IMR-90 (cell line): ENCODE measurements at places on chromosomes 16 and 17. TPM values are rescaled to one million over a fixed set of nuclear protein-coding genes. Genes with fewer than 3 reads are reported as not detected.

DNA sequence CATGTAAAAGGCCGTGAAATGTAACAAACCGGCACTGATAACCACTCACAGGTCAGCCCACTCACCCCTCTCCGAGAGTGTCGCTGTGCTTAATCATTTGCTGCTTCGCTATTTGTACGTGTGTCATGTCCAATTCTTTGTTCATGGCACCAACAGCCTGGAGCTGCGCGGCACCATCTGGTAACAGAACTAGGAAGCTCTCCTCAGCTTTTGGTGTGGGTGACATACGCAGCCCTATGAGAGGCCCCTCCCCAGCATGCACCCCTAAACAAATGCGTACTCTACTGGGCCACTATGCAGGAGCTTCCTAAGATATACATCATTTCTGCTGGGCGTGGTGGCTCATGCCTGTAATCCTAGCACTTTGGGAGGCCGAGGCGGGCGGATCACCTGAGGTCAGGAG is 2.3 kb upstream of the PECAM1 start:
- peaks cover 8% of the 10 kb centered on the region for H3K27me3 ChIP-seq
- no peak for DNase-seq
- H3K4me3 ChIP-seq = no peak overlapping the region

DNA sequence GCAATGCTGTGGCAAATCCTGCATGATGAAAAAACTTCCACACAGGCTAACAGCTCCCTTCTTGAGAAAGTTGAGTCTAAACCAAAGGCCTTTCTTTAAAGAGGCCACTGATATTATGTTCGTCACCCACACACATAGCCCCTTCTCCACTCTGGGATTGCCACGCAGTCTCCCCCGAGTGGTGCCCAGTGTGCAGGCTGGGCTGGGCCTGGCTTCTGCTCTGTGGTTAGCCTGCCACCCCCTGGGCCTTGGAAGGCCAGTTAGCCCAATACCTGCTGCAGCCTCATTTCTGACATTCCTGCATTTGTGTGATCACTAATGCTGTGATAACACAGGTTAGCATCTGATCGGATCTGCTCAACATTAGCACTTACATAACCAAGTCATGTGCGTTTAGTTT is 44.8 kb downstream of the CDH3 start:
- H3K27me3 ChIP-seq = peaks cover 4% of the 10 kb centered on the region
- DNase-seq = no peak
- no peak overlapping the region for H3K4me3 ChIP-seq
- H3K4me1 ChIP-seq = no peaks in the 10 kb centered on the region
- no peaks in the 10 kb centered on the region for H3K36me3 ChIP-seq
- no peak overlapping the region for H3K27ac ChIP-seq

DNA sequence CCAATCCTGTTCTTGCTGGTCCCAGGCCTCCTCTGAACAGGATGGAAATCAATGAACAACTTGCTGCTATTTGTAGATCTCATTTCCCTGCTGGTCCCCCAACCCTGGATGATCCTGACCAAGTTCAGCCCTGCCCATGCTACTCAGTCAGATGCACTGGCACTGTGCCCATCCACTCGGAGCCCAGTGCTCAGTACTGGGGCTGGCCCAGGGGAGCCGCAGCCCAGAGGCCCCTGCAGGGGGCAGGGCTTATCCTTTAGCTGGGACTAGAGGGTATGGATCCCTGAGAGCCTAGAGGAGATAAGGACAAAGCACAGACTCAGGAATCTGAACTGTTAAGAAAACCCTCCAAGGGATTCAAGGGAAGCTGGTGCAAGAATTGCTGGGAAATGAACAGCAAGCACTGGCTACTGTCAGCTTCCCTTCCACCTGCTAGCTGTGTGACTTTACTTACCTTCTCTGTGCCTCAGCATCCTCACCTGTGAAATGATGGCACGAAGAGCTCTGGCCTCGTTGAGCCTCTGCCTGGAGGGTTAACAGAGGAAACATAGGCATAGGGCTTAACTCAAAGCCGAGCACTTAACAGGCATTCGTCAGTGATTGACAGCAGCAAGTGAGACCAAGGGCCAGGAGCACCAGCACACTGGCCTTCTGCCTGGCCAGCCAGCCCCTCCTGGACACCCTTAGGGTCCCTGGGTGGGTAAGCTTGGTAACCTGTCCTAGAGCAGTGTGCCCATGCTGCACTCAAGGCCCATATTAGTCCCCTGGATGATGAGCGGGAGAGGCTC is 29.8 kb upstream of the C1QL1 start:
- H3K4me1 ChIP-seq = no peaks in the 10 kb centered on the region; the same call in 1 of the 2 replicates
- H3K27me3 ChIP-seq = peaks cover 30% of the 10 kb centered on the region
- H3K4me3 ChIP-seq = no peak overlapping the region
- no peaks in the 10 kb centered on the region for H3K36me3 ChIP-seq
- DNase-seq = peak; percentile 10

DNA sequence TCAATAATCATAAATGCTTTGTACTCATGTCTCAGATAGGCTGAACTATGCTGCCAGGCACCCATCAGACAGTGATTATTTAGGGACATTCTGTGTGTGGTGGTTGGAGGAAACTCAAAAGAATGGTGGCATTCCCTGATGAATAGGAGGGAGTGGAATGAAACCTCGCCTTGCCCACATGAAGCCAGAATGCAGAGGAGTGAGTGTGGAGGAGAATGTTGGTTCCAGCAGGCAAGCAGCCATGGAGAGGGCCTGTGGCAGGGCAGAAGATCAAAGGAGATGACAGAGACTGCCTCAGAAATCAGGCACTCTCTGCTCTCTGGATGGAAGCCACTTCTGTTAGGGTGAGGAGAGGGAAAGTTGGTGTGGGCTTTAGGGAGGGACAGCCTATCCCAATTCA is 22.5 kb downstream of the KCTD19 start:
- no peaks in the 10 kb centered on the region for H3K27me3 ChIP-seq
- H3K27ac ChIP-seq = no peak overlapping the region
- DNase-seq = no peak
- H3K4me3 ChIP-seq = no peak overlapping the region
- peaks cover 4% of the 10 kb centered on the region for H3K4me1 ChIP-seq
- no peaks in the 10 kb centered on the region for H3K36me3 ChIP-seq

- H3K27ac ChIP-seq = no peak overlapping the region
- H3K4me3 ChIP-seq = no peak overlapping the region
- no peaks in the 10 kb centered on the region for H3K27me3 ChIP-seq
- H3K4me1 ChIP-seq = no peaks in the 10 kb centered on the region
- DNase-seq = no peak
Observed at GRCh38 chr17:57269598-57270255, 13.4 kb downstream of the MSI2 start.

DNA sequence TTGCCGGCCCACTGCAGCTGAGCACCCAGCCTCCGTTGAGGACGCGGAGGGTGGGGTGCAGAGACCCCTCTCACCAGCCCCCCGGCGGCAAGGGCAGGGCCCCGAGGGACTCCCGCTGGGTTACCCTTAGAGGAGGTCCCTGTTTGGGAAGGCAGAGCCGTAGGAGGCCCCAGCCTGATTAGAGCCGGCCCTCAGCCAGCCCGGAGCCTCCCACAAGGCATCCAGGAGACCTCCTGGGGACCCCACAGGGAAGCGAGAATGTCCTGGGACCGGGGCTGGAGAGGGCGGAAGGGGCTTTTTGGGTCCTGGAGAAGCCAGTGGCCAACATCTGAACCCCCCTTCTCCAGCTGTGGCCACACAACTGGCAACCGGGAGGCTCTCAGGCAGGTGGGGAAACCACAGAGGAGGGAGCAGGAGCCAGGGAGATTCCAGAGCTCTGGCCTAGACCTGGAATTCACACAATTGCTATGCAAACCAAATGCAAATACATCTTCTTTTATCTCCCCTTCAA is 21.7 kb upstream of the SP6 start:
- H3K4me3 ChIP-seq = no peak overlapping the region
- peak; percentile 36 for DNase-seq
- peaks cover 55% of the 10 kb centered on the region for H3K27me3 ChIP-seq

EPOP gene
- polyA plus RNA-seq = 0.80 and 0.82 TPM in 2 replicates

GRCh38 chr16:11356573-11357331 is 11.5 kb downstream of the RMI2 start:
- peak; percentile 61 for DNase-seq
- H3K27me3 ChIP-seq = no peaks in the 10 kb centered on the region
- no peaks in the 10 kb centered on the region for H3K36me3 ChIP-seq
- peaks cover 45% of the 10 kb centered on the region for H3K4me1 ChIP-seq
- no peak overlapping the region for H3K4me3 ChIP-seq
- H3K27ac ChIP-seq = peak overlapping the region; percentile 44; the same call in 1 of the 2 replicates

DNA sequence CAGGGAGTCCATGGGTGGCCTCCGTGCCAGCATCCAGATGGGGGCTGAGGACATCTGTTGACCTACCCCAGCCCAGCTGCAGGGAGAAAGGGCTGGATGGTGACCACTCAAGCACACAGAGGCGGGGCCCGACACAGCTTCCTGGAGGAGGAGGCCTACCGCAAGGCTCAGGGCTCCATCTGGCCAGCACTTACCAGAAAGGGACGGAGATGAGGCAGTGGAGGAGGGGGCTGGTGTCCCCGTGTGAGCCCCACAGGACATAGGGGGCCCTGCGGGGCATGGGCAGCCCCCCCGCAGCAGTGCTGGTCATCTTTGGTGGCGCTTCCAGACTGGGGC is 147.5 kb upstream of the CIBAR2 start:
- DNase-seq = no peak
- H3K4me3 ChIP-seq = no peak overlapping the region
- no peak overlapping the region for H3K27ac ChIP-seq
- H3K36me3 ChIP-seq = no peaks in the 10 kb centered on the region
- no peaks in the 10 kb centered on the region for H3K27me3 ChIP-seq

GRCh38 chr17:49872754-49873377 is 25.0 kb upstream of the TAC4 start:
- peaks cover 78% of the 10 kb centered on the region for H3K27me3 ChIP-seq
- DNase-seq = no peak
- no peak overlapping the region for H3K4me3 ChIP-seq
- H3K27ac ChIP-seq = no peak overlapping the region
- H3K36me3 ChIP-seq = no peaks in the 10 kb centered on the region

DNA sequence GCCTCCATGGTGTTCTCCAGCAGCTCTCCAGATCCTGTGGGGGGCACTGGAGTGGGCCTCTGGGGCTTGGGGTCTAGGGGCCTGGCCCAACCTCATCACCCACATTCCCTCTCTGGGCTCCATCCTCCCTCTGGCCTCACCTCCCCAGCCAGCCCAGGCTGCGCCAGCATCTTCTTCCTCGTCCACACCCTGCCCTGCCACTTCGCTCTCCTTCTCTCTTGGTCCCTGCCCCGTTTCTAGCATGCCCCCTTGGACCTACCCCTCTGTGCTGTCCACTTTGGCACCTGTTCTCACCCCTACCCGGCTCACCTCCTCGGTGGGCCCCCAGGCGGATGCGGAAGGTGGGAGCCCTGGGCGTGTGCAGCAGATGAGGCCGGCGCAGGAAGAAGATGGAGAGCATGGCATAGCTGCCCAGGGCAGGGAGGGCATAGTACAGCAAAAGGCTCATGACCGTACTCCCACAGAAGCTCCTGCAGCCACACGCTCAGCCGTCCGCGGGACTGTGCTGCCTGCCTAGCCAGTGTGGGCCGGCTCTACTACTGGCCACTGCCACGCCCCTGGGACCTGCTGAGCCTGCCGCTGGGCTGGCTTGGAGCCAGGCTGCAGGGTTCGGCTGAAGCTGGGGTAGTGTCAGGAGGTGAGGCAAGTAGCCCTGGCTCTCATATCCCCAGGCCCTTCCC is at the start of gene GDPD3:
Gene GDPD3 (minus strand): TSS at position 507 of the 680 bp plus-strand sequence. CDS start 59 bp downstream, at position 448.
- peaks cover 43% of the 10 kb centered on the region for H3K36me3 ChIP-seq
- H3K27ac ChIP-seq = no peak within 1 kb of the TSS
- no peak within 1 kb of the TSS for H3K4me3 ChIP-seq

SOST gene
- polyA plus RNA-seq = not detected in 2 replicates

GRCh38 chr17:73304971-73305812 is 6.6 kb downstream of the CDC42EP4 start:
- no peaks in the 10 kb centered on the region for H3K27me3 ChIP-seq
- H3K4me1 ChIP-seq = peaks cover 37% of the 10 kb centered on the region
- H3K36me3 ChIP-seq = peaks cover 3% of the 10 kb centered on the region; the same call in 1 of the 2 replicates

DNA sequence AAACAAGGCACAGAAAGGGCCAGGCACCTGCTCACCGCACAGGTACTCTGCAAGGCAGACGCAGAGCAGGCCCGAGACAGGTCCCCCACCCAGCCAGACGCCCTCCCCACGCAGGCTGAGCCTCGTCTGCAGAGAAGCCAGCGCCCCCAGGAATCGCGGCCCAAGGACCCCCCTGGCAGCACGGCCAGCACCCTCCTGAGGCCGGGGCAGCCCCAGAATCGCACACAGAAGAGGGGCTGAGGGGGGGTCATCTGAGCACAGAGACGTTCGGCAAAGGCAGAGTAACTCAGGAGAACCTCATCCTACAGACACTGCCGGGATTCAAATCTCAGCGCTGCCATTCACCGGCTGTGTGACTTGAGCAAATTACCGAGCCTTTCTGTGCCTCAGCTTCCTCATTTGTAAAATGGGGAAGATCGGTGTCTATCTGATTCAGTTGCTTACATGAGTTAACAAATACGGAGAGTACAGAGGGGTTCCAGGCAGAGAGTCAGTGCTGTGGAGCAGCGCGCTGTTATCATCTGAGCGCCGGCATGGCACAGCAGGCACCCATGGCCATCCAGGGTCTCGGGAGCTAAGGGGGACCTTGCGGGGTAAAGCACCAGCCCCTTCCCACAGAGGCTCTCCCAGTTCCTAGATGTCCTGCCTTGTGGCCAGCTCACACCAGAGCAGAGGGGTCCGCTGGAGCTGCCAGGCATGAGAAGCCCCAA is 10.4 kb downstream of the EMC6 start:
- H3K27ac ChIP-seq = no peak overlapping the region
- H3K27me3 ChIP-seq = peaks cover 2% of the 10 kb centered on the region; the same call in 1 of the 2 replicates
- no peaks in the 10 kb centered on the region for H3K4me1 ChIP-seq
- H3K36me3 ChIP-seq = no peaks in the 10 kb centered on the region
- no peak for DNase-seq

MEFV gene
- polyA plus RNA-seq = not detected in 2 replicates

DNA sequence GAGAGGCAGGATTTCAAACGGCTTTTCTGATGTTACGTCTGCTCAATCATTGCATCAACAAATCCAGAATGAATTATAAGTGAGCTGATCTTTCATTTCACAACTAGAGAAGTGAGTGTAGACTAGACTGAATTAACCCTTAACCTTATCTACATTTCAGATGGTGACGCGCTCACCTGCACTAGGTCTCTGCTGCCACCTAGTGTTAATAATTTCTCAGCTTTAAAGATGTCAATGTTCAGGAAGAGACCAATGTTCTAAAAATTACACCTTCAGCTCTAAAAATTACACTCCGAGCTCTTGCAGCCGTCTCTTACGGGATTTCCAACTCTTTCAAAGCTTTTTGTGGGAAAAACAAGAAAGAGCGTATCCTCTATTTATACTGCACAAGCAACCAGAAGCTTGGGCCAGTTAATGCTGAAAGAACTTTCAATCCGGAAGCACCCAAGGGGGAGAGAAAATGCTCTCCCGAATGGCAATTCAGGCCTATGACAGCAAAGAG is 88.2 kb upstream of the FA2H start:
- H3K27me3 ChIP-seq = 0 out of 2 replicates have a peak, but pooled peaks cover 2% of the 10 kb centered on the region
- H3K4me1 ChIP-seq = no peaks in the 10 kb centered on the region
- DNase-seq = peak; percentile 47
